Chondrocyte (in vitro differentiated cells): ENCODE measurements at places on chromosomes 7 and 10.

DNA sequence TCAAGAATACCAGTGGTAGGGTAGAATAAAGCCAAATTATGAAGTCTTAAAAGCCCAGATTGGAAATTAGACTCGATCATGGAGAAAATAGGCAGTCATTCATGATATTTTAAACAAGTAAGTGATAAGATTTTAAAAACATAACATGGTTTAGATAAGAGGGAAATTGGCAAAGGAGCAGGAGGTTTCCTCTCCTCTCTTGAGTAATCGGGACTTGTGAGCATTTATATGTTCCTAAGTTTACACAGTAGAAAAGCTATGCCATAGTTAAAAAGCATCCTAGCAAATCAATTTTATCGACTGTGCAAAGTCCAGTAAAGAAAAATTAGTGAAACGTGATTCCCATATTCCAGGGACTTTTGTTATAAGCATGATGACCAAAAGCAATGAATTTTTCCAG is 313.2 kb downstream of the AHR start:
- no peak for DNase-seq

DNA sequence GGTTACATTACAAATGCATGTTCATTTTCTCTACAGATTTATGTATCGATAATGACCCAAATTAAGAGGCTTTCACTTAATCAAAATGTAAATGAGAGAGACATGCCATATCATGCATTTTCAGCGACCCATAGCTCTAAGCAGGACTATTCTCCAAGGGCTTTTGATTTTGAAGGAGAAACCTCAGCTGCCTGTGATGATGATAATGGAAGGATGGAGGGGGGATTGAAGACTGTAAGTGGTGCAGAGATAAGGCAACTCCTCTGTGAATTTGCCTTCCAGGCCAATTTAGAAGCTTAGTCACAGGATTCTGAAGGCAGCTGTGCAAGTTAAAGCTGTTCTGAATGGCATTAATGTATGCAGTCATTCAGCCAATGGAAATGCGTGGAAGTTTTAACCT is 8.3 kb downstream of the VSTM2A start:
- DNase-seq = no peak

DNA sequence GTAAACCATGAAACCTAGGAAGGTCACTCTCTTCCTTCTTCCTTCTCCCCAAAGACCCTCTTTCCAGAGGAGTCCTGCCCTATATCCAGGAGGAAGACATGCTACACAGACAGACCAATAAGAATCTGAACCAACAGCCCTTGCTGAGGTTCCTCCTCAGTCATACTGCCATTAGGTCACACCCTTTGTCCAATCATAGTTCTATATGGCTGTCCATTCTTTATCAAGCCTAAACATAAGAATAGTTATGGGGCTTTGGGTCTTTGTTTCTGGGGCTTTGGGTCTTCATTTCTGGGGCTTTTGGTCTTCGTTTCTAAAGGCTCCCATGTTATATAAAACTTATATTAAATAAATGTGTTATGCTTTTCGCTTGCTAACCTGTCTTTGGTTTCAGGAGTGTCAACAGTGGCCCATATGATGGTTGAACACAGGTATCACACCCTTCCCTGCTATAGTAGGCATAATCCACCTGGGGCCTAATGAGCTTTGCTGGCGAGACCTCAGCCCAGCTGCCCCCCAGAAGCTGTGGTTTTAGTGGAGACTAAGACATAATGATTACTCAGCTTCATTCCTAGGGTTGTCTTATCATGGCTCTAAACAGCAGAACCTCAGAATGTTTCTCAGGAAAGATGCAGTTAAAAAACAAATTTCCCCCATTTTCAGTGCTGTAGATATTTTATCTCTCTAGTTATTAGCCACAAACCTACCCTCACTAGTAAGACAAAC is 91.6 kb downstream of the ELMO1 start:
- DNase-seq = no peak

GRCh38 chr10:32795598-32796183 is 162.3 kb downstream of the ITGB1 start:
- DNase-seq = no peak

GRCh38 chr7:2247141-2247995 is 5.3 kb downstream of the NUDT1 start:
- DNase-seq = no peak

DNA sequence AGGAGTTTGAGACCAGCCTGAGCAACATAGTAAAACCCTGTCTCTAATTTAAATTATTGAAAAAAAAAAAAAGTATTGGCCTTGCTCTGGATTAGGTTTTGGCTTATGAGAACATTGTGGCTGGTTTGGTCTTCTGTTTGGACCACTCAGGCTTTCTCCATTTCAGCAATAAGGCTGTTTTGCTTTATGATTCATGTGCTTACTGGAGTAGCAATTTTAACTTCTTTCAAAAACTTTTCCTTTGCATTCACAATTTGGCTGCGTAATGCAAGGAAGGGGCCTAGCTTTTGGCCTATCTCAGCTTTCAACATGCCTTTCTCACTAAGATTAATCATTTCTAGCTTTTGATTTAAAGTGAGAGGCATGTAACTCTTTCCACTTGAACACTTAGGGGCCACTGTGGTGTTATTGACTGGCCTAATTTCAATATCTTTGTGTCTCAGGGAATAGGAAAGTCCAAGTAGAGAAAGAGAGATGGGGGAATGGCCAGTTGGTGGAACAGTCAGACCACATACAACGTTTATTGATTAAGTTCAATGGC is 38.0 kb upstream of the SRPK2 start:
- no peak for DNase-seq

DNA sequence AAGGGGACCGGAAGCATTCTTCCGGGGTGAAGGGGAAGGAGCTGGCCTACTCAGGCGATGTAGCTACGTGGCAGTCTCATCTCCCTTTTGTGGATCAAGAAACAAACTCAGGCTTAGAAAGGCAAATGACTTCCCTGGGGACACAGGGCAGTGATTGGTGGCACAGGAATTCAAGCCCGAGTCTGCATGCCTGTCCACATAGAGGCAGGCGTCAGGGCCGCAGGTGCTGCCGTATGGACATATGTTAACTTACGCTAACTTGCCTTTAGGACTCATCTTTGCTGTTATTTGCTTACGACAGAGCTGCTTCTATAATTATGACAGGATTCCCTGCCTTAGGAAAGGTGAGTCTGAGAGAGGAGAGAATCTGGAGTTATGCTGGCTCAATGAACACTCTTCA is 42.3 kb upstream of the KLF6 start:
- no peak for DNase-seq

- no peak for DNase-seq
Measured at GRCh38 chr7:143953421-143953820, 1.2 kb upstream of the OR2F1 start.

- DNase-seq = no peak
Measured at GRCh38 chr10:113291413-113291812, 261.4 kb upstream of the HABP2 start.

DNA sequence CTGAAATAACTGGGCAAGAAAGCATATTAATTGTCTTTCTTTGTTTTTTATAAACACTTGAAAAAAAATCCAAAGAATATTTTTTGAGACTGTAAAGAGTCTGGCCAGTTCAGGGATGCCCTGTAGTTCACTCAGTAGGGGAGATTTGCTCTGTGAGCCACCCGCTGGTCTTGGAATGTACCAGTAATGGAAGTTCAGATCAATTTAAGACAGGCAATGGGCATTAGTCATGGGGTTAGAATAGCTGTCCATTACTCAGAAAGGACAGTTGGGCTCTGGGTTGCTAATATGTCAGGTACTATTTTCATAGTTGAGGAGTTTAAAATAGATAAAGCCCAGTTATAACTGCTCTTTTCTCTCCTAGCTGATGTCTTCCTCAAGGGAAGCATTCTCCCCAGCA is 38.7 kb downstream of the A1CF start:
- DNase-seq = no peak
